ENCODE measurements at places on chromosomes 6 and 20. TPM values are rescaled to one million over a fixed set of nuclear protein-coding genes. Genes with fewer than 3 reads are reported as not detected.

- no peaks in the 10 kb centered on the region for H3K27me3 ChIP-seq
- H3K4me1 ChIP-seq = peaks cover 24% of the 10 kb centered on the region
- no peak overlapping the region for H3K27ac ChIP-seq
- H3K36me3 ChIP-seq = peaks cover 32% of the 10 kb centered on the region
- DNase-seq = no peak
- no peak overlapping the region for H3K4me3 ChIP-seq
Measured at GRCh38 chr20:41044409-41045062, 15.9 kb downstream of the TOP1 start.

SIRPB2 gene
- total RNA-seq = 0.52 TPM

DNA sequence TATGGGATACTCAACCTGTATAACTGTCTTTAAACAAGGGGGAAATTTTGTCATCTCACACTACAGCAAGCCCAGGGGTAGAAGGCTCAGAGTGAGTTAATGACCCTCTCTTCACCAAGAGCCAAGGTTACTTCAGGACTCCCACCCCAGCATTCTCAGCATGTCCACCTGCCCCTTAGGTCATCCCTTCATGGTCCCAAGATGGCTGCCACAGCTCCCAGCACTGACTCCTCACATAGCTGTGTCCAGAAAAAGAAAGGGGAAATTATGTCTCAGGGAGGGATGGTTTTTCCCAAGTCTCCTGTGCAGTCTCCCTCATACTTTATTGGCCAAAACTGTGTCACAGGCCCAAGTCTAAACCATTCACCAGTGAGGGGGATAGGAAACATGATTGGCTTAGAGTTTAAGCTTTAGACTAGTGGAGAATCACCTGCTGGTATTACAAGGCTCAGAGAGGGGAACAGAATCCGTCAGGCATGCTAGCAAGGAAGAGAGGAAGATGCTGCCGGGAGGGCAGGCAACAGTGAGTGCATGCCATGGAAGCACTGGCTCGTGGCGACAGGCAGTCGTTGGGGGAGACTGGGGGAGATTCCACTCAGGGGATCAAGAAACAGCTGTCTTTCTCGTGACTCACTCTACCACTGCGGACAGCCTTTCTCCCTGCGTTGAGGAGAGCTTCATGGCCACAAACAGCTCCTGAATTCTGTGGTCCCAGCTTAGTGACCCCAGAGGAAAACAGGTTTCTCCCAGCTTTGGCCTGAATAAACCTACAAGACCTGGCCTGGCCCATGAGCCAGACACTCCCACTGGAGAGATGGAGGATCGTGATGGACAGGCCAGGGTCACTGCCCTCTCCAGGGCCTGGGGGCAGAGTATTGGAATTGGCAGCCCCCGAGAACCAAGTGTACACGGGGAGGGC, 37.2 kb downstream of the HM13 start:
- H3K36me3 ChIP-seq = peaks cover 57% of the 10 kb centered on the region
- DNase-seq = no peak
- H3K4me1 ChIP-seq = peaks cover 16% of the 10 kb centered on the region
- H3K27me3 ChIP-seq = no peaks in the 10 kb centered on the region
- no peak overlapping the region for H3K4me3 ChIP-seq

DNA sequence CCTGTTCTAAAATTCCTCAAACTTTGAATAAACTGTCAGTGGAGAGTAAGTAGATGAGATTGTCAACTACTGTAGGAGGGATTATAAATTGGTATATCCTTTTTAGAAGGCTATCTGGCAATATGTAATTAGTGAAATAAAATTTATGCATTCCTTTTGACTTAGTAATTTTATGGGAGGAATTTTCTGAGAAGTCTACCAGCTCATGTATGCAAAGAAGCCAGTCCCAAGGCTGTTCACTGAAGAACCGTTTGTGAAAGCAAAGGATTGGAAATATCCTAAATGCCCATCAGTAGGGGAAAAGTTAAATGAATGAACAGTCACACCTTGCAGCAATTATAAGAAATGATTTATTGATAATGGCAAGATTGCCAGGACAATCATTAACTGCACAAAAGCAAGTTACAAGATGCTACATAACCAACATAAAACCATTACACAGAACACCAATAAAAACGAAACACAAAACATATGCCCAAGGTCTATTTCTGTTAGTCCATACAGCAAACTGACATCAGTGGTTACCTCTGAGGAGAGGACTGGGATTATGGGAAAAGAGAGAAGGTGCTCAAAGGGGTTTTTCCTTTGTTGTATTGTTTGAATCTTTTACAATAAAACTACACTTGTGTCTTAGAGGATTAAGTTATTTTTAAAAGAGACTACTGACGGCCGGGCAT, 4.6 kb upstream of the DSTN start:
- no peaks in the 10 kb centered on the region for H3K27me3 ChIP-seq
- H3K36me3 ChIP-seq = no peaks in the 10 kb centered on the region
- peak; percentile 67 for DNase-seq
- H3K27ac ChIP-seq = peak overlapping the region; percentile 31
- H3K4me1 ChIP-seq = peaks cover 28% of the 10 kb centered on the region

DNA sequence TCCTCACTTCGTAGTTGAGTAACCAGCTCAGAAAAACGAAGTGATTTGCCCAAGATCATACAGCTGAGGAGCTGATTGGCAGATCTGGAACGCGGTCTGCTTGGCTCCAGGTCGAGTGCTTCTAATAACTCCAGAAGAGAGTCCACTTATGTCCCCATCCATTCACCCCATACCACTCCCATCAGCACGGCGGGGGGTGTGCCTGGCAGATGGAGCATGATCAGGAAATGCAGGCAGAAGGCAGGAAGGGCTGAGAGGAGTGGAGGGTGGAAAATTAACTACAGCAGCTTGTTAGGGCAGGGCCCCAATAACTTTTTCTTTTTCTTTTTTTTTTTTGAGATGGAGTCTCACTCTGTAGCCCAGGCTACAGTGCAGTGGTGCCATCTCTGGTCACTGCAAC, 15.0 kb downstream of the FITM2 start:
- H3K27ac ChIP-seq = no peak overlapping the region
- no peak overlapping the region for H3K4me3 ChIP-seq
- no peak for DNase-seq

WFDC5 gene
- total RNA-seq = not detected

- H3K27ac ChIP-seq = peak overlapping the region; percentile 17
- H3K4me3 ChIP-seq = no peak overlapping the region
- DNase-seq = peak; percentile 91
- H3K4me1 ChIP-seq = peaks cover 32% of the 10 kb centered on the region
- H3K27me3 ChIP-seq = no peaks in the 10 kb centered on the region
- no peaks in the 10 kb centered on the region for H3K36me3 ChIP-seq
Measured at GRCh38 chr20:43752561-43753301, 25.9 kb upstream of the GTSF1L start.

DNA sequence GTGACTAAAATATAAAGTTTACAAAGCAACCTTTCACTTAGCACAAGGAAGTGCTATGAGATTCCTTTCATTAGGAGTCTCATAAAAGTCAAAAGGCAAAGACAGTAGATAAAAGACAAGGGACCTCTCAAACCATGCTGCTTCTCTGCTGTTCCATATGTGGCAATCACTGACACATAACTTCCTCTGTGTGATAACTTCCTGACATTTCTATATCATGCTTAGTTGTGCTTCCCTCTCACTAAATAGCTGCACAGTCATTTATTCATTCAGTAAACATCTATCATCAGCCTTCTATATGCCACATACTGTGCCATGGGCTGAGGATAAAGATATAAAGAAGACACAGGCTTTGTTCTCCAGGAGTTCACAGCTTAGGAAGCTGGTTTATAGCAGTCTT, 214.8 kb upstream of the GRIK2 start:
- no peaks in the 10 kb centered on the region for H3K4me1 ChIP-seq
- no peaks in the 10 kb centered on the region for H3K27me3 ChIP-seq
- H3K36me3 ChIP-seq = no peaks in the 10 kb centered on the region
- H3K27ac ChIP-seq = no peak overlapping the region

SYNDIG1 gene
- not detected for total RNA-seq

DNA sequence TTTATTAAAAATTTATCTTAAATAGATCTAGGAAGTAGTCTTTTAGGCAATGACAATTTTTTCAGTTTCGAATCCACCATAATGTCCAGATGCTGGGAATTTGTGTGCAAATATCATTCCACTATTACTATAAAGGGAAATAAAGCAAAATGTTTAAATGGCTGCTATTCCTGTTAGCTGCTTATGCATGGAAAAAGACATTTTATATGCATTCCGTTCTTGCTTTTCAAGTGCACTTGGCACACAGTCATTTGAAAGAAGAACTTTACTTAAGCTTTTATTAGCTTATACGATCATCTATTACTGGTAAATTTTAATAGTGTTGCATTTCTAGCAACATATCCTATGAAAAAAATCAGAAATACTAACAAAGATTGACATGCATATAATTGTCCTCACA, 42.0 kb downstream of the PRL start:
- no peak overlapping the region for H3K27ac ChIP-seq
- H3K4me1 ChIP-seq = peaks cover 24% of the 10 kb centered on the region
- H3K27me3 ChIP-seq = no peaks in the 10 kb centered on the region
- no peaks in the 10 kb centered on the region for H3K36me3 ChIP-seq
- no peak overlapping the region for H3K4me3 ChIP-seq
- no peak for DNase-seq

- H3K4me1 ChIP-seq = peaks cover 35% of the 10 kb centered on the region
- H3K4me3 ChIP-seq = no peak overlapping the region
- H3K36me3 ChIP-seq = no peaks in the 10 kb centered on the region
- no peak for DNase-seq
- H3K27ac ChIP-seq = no peak overlapping the region
Measured at GRCh38 chr6:136786658-136787057, 5.6 kb downstream of the MAP3K5 start.

CDSN gene
- total RNA-seq = 0.55 TPM

DNA sequence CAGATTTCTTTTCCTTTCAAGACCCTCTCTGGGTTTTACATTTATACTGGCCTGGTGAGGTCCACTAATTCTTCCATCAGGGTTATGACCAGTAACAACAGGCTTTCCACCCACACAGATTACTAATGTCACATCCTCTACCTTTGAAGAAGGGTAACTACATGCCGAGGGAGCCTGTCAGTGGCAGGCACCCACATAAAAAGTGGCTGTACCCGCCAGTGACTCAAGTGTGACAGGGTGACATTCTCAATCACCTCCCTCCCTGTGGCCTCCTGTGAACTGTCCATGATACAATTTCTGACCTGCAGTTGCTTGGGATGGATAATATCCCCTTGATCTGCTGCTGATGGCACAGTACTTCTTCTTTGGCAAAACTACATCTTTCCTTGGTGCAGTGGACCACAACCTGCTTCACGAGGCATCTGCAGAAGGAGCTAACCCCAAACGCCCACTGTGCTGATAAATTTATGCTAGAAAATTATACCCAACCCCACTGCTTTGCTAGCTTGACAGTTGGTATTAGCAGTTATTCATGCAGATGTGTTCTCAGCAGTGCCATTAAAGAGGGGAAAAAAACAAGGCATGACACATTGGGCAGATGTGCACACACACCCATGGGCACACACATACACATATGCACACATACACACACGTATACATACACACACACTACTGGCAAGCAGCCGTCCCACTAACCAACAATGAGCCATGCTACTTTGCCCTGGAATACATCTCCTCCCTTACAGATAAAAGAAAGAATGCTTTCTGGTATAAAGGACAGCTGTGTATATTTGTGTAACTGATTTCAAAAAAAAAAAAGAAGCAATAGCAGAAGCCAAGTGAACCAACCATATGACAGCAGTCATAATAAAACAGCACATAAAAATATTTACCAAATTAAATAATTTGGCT, 20.8 kb downstream of the GFOD1 start:
- DNase-seq = no peak
- H3K4me3 ChIP-seq = no peak overlapping the region
- no peaks in the 10 kb centered on the region for H3K27me3 ChIP-seq
- peaks cover 17% of the 10 kb centered on the region for H3K4me1 ChIP-seq
- peaks cover 5% of the 10 kb centered on the region for H3K36me3 ChIP-seq

SPACA1 gene
- not detected for total RNA-seq

DNA sequence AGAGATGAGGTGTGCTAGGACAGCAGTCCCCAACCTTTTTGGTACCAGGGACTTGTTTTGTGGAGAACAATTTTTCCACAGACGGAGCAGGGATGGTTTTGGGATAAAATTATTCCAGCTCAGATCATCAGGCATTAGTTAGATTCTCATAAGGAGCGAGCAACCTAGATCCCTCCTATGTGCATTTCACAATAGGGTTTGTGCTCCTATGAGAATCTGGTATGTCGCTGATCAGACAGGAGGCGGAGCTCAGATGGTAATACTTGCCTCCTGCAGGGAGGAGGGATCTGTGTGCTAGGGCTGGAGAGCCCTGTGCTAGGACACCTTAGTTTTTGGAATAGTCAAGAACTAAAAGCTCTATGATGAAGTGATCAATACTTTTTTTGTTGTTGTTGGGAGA, 2.5 kb downstream of the SMIM13 start:
- DNase-seq = peak; percentile 32
- H3K4me3 ChIP-seq = peak overlapping the region; percentile 96
- H3K27me3 ChIP-seq = no peaks in the 10 kb centered on the region
- peaks cover 3% of the 10 kb centered on the region for H3K36me3 ChIP-seq

GRCh38 chr20:5078399-5078958, 41.3 kb downstream of the PCNA start:
- no peak overlapping the region for H3K27ac ChIP-seq
- no peaks in the 10 kb centered on the region for H3K27me3 ChIP-seq
- peaks cover 10% of the 10 kb centered on the region for H3K4me1 ChIP-seq
- no peak overlapping the region for H3K4me3 ChIP-seq
- peak; percentile 33 for DNase-seq

DNA sequence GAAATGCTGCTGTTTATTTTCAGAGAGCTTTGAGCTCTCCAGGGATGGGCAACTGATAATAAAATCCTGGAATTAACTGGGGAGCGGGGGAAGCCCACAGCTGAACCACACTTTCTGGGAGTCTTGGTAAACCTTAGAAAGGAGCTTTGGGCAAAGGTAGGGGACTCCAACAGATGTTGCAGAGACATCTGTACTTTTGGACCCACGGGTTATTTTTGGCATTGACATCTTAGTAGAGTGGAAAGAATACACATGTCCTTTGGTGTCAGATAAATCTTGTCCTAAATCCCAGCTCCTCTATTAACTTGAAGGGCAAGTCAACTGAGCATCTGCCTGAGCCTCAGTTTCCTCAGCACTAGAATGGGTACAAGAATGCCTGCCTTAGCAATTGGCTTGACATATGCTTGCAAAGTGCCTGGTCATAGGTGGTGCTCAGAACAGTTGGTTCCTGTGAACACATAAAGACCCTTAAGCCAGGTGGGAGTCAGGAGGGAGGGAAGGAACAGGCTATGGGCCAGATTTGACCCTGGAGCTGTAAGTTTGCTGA, 5.8 kb downstream of the SLC22A3 start:
- H3K27me3 ChIP-seq = no peaks in the 10 kb centered on the region
- H3K27ac ChIP-seq = no peak overlapping the region
- no peak for DNase-seq
- H3K36me3 ChIP-seq = no peaks in the 10 kb centered on the region
- H3K4me3 ChIP-seq = no peak overlapping the region
- H3K4me1 ChIP-seq = peaks cover 9% of the 10 kb centered on the region

DNA sequence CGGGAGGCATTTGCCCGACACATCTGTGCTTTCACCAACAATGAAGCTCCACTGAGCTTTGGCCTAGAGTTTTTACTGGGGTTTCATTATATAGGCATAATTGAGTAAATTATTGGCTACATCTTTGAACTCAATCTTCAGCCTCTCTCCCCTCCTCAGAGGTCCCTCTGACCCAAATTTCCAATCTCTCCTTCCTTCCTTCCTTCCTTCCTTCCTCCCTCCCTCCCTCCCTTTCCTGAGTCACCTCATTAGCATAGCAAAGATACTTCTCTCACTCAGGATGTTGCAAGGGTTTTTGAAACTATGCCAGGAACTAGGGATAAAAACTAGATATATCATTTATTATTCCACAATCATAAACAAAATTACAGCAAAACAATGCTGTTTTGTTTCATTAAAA, 238.2 kb upstream of the PRND start:
- H3K27me3 ChIP-seq = no peaks in the 10 kb centered on the region
- peak; percentile 71 for DNase-seq
- H3K4me1 ChIP-seq = peaks cover 21% of the 10 kb centered on the region
- peak overlapping the region; percentile 43 for H3K27ac ChIP-seq
- H3K4me3 ChIP-seq = no peak overlapping the region
- H3K36me3 ChIP-seq = no peaks in the 10 kb centered on the region

Data from PC-3 (cell line).